ENCODE measurements at places on chromosomes 7 and 10.

DNA sequence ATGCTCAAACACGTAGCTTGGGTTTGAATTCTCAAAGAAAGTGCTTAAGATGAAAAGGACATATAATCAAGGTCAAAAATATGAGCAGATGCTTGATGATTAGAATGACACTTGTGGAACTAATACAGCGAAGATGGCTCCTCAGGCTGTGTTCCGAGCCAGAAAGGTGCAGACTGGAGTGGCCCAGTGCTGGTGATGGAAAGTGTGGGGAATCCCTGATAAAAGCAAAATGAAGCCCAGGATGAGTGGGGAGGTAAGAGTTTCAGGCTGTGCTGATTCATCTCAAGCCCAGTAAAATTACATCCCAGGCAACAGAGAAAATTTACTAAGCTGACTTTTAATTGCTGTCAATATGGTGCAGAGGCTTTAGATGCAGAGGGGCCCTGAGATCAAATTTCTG lies 77.8 kb upstream of the IKZF1 start:
- no peak for DNase-seq

- DNase-seq: no peak
These were observed 67.9 kb downstream of the ADD3 start for GRCh38 chr10:110075686-110076085.

GRCh38 chr10:111392159-111392558 lies 315.3 kb downstream of the ADRA2A start:
- peak; percentile 13 for DNase-seq

- DNase-seq: no peak
These were observed 11.9 kb downstream of the CHST3 start for GRCh38 chr10:71975871-71976725.

- no peak for DNase-seq
These were observed 5.0 kb upstream of the NDUFB2 start for GRCh38 chr7:140691376-140692045.
